ENCODE measurements at places on chromosomes 5 and 9.

GRCh38 chr5:107154593-107154992, 516.1 kb downstream of the EFNA5 start:
- DNase-seq: no peak

- DNase-seq: no peak
These were observed 333.2 kb upstream of the RFX3 start for GRCh38 chr9:3858961-3859360.

- no peak for DNase-seq
These were observed 422 bp upstream of the TRIM32 start for GRCh38 chr9:116686693-116687073.

GRCh38 chr5:148730270-148730669, 75.9 kb upstream of the HTR4 start:
- DNase-seq: no peak

GRCh38 chr5:154962494-154962893, 21.6 kb downstream of the MRPL22 start:
- no peak for DNase-seq

DNA sequence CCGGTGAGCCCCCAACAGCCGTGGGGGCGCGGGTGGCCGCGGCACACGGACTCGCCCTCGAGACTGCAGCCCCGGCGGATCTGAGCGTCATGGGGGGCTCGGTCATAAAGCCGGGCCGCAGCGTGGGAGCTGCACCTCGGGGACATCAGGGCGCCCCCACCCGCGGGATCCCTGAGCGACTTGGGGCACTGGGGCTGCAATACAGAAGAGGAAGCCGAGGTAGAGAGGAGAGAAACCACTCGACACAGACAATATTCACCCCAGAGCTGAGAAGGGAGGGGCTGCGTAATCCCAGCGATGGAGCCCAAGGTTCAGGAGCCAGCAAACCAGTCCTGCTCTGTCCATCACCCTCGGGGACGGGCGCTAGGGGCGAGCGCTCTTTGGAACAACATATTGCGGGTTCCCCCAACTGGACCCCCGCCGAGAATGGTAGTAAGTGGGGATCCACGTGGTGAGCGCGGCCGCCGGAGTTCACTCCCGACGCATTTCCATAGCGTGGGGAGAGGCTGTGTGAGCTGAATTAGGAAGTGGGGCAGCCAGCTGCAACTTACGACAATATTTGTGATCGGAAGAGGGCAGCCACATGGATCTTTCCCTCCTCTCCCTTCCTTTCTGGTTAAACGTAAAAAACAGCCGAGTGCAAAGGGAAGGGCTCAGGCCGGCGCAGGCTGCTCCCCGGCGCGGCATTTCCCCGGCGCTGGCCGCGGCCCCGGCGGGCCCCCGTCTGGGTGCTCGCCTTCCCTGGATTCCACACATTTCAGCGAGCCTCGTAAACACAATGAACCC, 9.9 kb downstream of the PTCH1 start:
- DNase-seq: no peak

DNA sequence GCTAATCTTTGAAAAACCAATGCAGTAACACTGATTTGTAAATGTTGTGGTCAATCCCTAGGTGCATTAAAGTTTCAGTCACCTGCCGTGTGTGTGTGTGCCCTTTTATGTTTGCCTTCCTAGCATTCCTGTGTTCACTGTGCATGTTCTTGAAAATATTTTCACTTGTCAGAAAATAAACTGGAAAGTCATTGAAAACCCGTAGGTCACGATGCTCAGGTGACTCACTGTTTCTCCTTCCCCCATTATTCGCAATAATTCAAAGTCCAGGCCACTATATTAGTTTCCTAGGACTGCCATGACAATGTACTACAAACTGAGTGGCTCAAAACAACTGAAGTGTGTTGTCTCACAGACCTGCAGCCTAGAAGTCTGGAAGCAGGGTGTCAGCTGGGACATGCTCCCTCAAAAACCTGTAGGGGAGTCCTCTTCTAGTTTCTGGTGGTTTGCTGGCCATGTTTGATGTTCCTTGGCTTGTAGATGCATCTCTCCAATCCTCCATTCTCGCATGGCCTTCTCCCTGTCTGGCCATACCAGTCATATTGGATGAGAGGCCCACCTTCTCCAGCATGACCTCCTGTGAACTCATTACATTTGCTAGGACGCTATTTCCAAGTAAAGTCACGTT, 29.3 kb downstream of the MARVELD2 start:
- DNase-seq: no peak

GRCh38 chr5:88489364-88489763, 220.7 kb upstream of the TMEM161B start:
- no peak for DNase-seq

GRCh38 chr9:16405421-16405820, 465.0 kb downstream of the BNC2 start:
- DNase-seq: no peak

GRCh38 chr5:135423846-135424168, 23.3 kb downstream of the DCANP1 start:
- DNase-seq: no peak

DNA sequence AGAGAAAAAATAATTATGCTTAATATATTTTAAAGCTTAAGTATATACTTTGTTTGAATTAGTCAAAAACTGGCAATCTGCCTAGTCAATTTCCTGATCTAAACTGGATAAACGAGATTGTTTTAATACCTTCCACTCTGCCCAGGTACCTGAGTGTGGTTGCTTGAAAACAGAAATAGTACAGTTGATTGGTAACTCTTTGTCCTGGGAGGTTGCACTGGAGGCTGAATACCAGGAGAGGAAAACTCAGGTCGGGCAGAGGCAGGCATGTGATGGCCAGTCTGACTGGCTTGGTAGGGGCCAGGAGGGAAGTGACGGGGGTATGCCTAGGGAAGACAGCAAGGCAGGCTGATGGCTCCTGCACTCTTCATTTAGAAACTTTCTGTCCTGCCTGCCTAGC, 80.2 kb downstream of the PIK3R1 start:
- DNase-seq: no peak

GRCh38 chr9:17882688-17883594, 304.1 kb downstream of the SH3GL2 start:
- DNase-seq: no peak

DNA sequence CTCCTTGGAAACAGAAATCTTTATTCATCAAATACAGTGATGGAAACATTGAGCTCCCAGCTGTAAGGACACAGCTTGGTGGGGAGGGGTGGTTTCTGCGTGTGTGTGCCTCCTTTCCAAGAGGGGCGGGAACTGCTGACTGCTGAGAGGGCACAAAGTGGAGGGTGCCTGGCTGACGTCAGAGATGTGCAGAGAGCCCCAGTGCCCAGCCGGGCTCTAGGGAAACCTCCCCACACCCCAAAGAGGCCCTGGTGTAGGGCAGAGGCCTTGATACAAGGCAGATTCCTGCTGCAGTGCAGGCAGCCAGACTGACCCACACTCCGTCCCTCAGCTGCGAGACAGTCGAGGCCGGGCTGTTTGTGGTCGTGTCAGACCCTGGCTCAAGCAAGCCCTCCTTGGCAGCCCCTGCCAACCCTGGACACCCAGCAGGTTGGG, 191.0 kb downstream of the CACNA1B start:
- no peak for DNase-seq

GRCh38 chr9:129231759-129232158, 53.7 kb upstream of the IER5L start:
- no peak for DNase-seq

DNA sequence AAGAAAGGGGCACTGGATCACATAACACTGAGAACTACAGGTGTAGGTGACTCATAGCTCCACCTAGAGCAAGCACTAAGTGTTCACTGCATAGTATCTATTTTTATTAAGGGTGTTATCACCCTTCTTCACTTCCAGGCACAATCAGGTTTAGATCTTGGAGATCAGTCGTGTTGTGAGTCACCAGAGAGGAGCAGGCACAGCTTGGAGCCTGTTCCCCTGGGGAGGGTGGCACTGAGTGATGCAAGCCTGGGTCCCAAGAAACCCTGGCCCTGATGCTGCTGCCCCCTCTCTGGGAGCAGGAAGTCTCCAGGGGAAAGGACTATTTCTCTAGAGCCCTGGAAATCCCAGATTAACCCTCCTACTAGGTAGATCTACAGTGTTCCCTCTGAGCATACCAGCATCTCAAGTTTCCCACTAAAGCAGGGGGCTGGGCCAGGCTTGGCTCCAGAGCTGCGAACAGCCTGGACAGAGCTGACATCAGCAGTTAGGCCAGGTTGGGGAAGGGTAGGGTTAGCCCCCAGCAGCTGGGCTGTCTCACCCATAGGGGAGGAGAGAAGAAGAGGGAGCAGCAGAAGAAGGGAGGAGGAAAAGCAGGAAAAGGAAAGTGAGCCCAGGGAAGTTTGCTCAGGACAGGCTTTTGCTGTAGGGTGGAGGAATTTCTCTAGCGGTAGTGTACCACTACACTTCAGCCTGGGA, 28.1 kb upstream of the SPINK4 start:
- no peak for DNase-seq

GRCh38 chr5:148471379-148471778, 87.6 kb downstream of the FBXO38 start:
- DNase-seq: no peak

- no peak for DNase-seq
These were observed 11.5 kb upstream of the JMY start for GRCh38 chr5:79224286-79224984.

- DNase-seq: no peak
These were observed 43.6 kb upstream of the ABCA1 start for GRCh38 chr9:104971511-104971910.

DNA sequence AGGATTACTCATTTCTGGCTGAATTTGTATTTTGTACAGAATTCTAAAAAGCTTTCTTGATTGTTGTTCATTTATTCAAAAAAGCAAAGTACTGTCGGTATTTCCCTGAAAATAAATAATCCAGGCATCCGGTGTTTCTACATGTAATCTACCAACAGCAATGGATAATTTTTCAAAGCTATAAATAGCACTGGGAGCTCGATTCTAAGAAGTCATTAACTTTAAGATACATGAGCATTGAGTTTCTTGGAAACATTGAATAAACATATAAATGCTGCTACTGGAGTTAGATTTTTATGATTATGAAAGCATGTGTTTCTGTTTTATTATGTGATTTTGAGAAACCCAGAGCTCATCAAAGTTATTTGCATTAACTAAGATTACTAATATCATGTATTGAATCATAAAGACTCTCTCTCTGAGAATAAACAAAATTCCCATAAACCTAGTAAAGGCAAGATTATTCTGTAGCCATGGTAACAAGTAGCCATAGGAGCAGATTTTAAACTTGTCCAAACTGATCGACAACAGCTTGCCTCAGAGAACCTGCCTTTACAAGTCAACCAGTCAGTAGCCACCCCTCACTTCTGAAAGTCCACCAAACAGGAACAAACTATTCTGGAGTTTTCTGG, 197.0 kb downstream of the DRD1 start:
- DNase-seq: no peak

DNA sequence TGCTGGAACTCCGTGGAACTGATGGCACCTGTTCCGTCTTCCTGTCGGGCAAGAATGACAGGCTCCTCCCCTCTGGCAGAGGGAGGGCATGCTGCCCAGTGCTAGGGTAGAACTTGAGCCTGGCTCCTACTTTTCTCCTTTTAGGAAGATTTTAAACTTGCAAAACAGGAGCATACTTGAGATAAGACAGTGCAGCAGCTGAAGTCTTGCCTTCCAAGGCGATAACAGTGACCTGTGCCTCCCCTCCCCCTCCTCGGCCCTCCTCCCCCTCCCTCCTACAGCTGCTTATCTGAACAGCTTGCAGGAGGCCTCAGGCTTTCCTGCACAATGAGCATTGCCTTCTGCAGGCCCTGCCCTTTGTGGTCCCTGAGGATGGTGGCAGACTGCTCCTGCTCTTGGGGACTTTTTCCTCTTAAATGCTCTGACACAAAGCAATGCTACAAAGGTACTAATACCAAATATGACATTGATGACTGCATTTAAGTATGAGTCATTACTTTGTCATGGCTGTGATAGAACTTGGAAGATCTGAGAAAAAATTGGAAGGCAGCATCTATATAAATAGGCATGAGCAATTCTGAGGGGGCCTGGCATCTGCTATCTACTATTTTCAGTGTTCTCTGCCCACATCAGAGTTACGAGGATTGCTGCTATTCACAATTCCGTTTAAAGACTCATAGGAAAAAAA, 2.0 kb downstream of the GADD45G start:
- DNase-seq: no peak

DNA sequence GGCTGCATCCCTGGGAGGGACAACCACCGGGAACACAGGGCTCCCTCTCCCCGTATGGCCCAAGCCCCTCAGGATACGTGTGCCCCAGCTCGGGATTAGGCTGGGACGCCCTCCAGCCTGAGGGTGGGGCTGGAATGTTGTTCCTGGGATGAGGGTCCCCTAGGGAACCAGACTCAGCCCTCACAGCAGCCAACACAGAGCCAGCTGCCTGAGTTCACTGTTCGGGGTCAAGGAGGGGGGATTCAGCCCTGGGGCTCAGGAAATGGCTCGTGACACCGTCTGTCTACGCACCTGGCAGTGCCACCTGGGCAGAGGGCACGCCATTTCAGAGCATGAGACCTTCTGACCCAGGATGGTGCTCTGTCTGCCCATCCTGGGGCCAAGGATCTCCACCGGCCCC, 8.9 kb downstream of the RNF44 start:
- DNase-seq: no peak

GRCh38 chr9:130018265-130018664, 24.7 kb downstream of the FNBP1 start:
- no peak for DNase-seq

GRCh38 chr5:122736086-122736845, 38.6 kb upstream of the SNX2 start:
- DNase-seq: no peak

GRCh38 chr5:73918791-73919221, 292.8 kb downstream of the ARHGEF28 start:
- DNase-seq: no peak

- DNase-seq: no peak
These were observed 32.1 kb downstream of the TMEM252 start for GRCh38 chr9:68508547-68508946.

DNA sequence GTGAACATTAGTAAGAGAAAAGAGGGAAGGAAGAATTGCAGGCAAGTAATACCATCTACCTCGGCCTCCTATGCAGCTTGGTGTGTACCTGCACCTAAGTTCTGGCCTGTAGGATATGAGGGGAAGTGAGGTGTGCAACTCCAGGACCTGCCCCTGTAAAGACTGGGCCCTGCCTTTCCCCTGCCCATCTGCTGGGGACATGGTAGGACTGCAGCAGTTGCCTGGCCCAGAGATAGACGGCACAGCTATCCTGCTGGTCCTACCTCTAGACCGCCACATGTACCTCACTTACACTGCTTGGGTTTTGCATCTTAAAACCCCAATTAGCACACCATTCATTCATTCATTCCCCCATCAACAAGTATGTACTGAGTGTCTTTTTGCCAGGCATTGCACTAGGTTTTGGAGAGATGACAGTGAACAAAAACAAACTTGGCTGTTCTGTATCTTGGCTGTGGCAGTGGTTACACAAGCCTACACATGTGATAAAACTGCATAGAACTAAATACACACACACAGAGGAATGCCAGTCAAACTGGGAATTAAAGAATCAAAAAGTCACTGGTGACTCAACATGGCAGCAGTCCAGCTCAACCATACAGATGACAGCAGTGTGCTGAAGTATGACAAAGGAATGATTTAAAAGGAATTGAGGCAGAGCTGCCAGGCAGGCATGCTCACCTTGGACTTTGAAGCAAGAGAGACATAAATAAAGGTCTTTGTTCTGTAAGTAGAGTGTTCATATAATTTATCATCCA, 23.3 kb upstream of the MGAT1 start:
- DNase-seq: no peak

GRCh38 chr5:26530305-26530704, 508.1 kb downstream of the CDH9 start:
- no peak for DNase-seq

Data from stimulated activated CD8-positive, alpha-beta memory T cell treated with anti-CD3 and anti-CD28 coated beads, Interleukin-7, amount 100 ng/mL, for 1 hour (primary cell).